Uterus (tissue), 4 donors: ENCODE measurements at places on chromosomes 3 and 15. TPM values are rescaled to one million over a fixed set of nuclear protein-coding genes. Genes with fewer than 3 reads are reported as not detected.

Gene SORD
- 30.6 TPM for total RNA-seq

Gene CYP8B1
- not detected for total RNA-seq

- no peak for DNase-seq
Observed at GRCh38 chr3:53665608-53666425, 171.4 kb downstream of the CACNA1D start.

- DNase-seq: no peak
Observed at GRCh38 chr3:53278667-53279066, 22.8 kb upstream of the TKT start.

DNA sequence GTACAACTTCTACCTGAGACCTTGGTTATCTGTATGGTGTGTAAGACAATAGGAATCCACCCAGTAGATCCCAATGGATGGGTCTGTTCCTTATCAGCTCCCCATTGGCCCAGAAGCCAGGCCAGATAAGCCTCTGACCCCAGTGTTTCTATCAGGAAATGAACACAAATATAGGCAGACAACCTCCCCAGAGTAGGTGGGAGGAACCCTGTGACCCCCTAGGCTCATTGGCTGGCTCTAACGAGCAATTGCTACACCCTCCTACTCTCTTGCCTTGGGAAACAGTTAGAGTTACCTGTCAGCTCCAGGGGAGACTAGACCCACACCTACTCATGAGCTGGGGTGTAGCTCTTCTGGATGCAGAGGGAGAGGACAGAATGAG is 299.9 kb downstream of the UACA start:
- no peak for DNase-seq

DNA sequence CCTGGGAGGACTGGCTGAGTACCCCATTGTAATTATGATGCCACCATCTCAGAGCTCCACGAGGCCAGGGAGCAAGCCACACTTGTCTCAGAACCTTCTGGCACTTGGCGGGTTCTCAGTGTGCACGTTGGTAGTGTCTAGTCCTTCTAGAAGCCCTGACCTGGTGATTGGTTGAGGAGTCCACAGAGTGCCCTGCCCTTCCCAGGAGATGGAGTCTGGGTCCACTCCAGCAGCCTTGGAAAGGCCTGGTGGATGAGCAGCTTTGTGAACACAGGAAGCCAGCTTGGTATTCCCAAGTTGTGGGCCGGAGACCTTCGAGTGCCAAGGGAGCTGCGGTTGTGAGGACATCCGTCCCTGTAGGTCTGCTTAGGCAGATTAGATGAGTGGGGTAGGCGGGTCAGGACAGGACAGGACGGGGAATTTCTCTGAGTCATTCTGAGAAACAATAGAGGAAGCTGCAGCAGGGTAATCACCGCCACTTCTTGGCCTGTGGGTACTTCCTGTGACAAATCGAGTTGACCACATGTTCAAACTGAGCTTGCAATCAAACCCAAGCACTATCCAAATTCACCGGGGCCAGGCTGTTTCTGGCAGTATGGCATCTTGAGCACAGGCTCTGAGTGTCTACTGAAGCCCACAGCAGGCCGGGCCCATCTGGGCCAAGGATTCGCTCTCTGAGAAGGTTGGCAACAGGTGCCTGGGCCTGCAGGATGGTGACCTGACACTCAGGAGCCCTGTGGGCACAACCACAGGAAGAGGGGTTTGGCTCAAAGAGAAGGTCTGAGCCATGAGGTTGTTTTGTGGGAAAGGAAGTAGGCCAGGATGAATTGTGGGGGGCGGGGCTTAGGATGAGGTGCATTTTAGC is 71.5 kb upstream of the PLXNA1 start:
- DNase-seq: no peak

GRCh38 chr15:69852482-69852881 is 245.2 kb downstream of the TLE3 start:
- DNase-seq: no peak

- DNase-seq: no peak
Observed at GRCh38 chr15:62972814-62973213, 69.7 kb upstream of the TPM1 start.

GRCh38 chr3:105140899-105141367 is 225.8 kb upstream of the ALCAM start:
- no peak for DNase-seq

DNA sequence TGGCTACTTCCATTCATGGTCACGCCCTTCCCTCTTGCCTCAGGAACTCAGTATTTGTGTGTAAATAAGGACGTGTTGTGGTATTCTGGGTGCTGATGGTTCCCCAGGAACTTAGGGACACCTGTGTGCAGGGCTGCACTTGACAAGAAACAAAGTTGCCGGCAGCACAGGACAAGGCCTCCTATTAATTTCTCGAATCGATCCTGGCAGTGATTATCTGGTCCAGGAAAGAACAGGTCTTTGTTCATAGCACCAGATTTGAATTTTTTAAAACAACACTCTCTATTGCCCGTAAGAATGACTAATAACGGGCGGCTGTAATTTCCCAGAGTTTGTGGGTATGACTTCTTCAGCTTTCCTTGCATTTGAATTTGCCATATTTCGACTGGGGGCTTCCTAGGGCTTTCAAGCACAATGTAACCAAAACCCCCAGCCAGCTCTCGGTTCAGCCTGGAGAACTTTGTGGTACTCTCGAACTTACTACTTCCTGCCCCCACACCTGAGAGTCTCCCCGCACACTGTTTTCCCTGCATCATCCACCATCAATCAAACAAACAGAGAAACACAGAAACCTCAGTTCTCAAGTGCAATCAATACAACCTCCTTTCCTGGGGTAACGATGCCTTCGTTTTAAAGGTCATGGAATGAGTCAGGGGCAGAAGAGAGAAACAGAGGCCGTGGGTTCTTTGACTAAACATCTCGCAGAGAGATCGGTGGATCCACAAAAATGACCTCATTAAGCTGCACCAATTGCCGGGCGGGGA is 241.7 kb upstream of the ICE2 start:
- no peak for DNase-seq

- no peak for DNase-seq
Observed at GRCh38 chr3:58366699-58367098, 34.0 kb downstream of the PXK start.

GRCh38 chr3:50573566-50574443 is 4.5 kb downstream of the HEMK1 start:
- DNase-seq: no peak

GRCh38 chr3:50139308-50139707 is 15.8 kb upstream of the SEMA3F start:
- no peak for DNase-seq

- no peak for DNase-seq
Observed at GRCh38 chr15:81000144-81000623, 539 bp upstream of the TLNRD1 start.

- no peak for DNase-seq
Observed at GRCh38 chr15:35756623-35757022, 210.7 kb upstream of the DPH6 start.

DNA sequence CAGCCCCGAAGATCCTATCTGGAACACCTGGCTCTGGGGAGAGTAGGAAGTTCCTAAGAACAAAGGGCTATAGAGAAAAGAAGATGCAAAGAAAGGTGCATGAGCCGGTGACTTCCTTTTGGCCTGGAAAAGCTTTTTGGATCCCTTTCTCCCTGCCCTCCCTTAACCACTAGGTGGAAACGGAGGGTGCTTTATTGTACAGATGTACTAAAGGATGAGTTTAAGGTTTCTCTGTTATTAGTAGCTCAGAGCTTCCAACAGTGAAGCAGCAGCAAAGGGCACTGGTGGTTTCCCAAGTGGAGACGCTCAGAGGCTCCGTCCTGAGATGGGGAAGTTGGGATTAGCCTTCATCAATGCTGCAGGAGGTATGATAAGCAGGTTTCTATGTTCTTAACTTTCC is 5.9 kb upstream of the ADGRG7 start:
- no peak for DNase-seq
